ENCODE measurements at places on chromosomes 12 and 14.
A peak's percentile ranks its signal among the peaks of the same experiment; 100 is the strongest.

DNA sequence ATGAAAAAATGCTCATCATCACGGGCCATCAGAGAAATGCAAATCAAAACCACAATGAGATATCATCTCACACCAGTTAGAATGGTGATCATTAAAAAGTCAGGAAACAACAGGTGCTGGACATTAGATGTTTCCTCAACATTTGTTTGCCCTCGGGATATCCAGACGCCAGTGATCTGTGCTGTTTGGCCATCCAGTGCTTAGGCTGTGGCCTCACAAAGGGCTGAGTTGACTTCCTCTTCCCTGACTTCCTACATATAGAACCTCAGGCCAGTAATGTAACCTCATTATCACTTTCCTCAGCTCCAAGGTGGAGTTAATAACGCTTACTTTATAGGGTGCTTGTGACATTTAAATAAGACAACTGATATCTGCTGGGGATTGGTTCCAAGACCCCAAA lies 51.8 kb downstream of the SLC15A5 start:
- no peak for DNase-seq

GRCh38 chr14:86935241-86935885 lies 1057.6 kb downstream of the GALC start:
- no peak for DNase-seq

- DNase-seq: no peak
Observed at GRCh38 chr14:85002846-85003245, 527.1 kb upstream of the FLRT2 start.

- no peak for DNase-seq
Observed at GRCh38 chr12:43105426-43105981, 446.5 kb downstream of the ADAMTS20 start.

GRCh38 chr14:69928111-69928523 lies 48.9 kb downstream of the SMOC1 start:
- no peak for DNase-seq

DNA sequence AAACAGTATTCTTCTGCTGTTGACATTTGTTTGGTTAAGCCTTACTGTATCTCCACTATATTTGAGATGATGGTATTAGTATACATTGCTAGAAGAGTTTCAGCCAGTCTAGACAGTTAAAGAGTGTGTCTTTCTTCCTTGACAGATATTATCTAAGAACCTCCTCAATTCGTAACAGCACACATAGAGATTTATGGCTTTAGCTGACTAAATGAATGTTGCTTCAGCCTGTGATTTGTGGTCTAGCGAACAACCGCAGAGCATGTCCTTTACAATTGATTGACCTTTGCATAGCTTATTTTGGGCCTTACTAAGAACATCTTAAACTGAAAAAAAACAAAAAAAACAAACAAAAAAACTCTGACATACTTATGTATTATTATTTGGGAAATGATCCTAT lies 122.2 kb downstream of the DAAM1 start:
- DNase-seq: no peak

GRCh38 chr14:72401101-72401625 lies 468.9 kb downstream of the RGS6 start:
- DNase-seq: no peak

DNA sequence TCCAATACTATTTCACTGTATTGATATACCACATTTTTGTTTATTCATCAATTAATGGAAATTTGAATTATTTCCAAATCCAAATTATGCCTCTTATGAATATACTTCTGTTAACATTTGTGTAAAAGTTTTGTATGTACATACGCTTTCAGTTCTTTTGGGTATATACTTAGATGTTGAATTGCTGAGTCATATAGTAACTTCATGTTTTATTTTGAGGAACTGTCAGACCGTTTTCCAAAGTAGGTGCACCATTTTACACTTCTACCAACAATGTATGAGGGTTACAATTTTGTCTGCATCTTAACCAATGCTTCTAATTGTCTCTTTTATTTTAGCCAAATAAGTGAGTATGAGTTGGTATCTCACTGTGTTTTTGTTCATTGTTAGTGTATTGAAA lies 10.2 kb upstream of the CCER1 start:
- DNase-seq: no peak

- DNase-seq: peak; percentile 8
Observed at GRCh38 chr12:27176765-27177164, 67.3 kb upstream of the STK38L start.

DNA sequence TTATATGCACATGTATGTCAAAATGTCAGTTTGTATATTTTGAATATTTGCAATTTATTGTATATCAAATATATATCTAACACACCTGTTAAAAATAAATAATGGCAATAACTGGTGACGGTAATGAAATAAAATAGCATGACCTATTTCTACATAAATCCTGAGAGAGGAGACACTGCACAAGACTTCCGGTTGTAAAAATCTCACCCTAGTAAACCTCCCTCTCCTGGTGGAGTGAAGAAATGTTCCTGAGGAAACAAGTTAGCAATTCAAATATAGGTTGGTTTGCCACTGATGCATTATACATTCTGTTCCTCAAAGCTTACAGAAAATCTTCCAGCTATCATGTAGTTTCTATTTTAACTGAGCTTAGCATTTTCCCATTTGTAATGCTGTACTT lies 166.1 kb upstream of the SYT10 start:
- DNase-seq: no peak

- no peak for DNase-seq
Observed at GRCh38 chr12:32988982-32989381, 92.4 kb upstream of the PKP2 start.

- DNase-seq: no peak
Observed at GRCh38 chr12:6347367-6348338, 5.8 kb upstream of the TNFRSF1A start.

DNA sequence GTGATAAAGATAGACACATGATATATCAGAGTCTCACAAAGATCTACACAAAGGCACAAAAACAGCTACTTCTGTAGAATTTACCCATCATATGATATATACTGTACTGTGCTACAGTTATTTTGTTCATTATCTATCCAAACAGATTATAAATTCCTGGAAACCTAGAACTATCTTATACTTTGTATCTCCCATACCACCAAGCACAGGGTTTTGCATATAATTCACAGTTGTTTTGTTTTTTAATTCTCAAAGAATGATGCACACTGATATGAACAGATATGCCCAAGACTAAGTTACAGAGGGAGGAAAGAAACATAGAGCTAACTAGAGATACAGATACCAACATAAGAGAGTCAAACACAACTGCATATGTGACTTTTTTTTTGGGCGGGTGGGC lies 3.4 kb downstream of the PRKAG1 start:
- DNase-seq: no peak

GRCh38 chr12:131607658-131608447 lies 103.0 kb upstream of the SFSWAP start:
- peak; percentile 24 for DNase-seq

GRCh38 chr12:18261273-18261672 lies at the start of gene PIK3C2G:
Gene PIK3C2G (plus strand): TSS chr12:18261518. CDS start chr12:18282082, 20,564 bp downstream.
- no peak for DNase-seq

- no peak for DNase-seq
Observed at GRCh38 chr14:38646391-38646790, 390.5 kb upstream of the CLEC14A start.

GRCh38 chr12:99914206-99914605 lies 70.5 kb downstream of the ANKS1B start:
- DNase-seq: no peak

GRCh38 chr14:50362764-50363713 lies 33.6 kb downstream of the CDKL1 start:
- DNase-seq: no peak

DNA sequence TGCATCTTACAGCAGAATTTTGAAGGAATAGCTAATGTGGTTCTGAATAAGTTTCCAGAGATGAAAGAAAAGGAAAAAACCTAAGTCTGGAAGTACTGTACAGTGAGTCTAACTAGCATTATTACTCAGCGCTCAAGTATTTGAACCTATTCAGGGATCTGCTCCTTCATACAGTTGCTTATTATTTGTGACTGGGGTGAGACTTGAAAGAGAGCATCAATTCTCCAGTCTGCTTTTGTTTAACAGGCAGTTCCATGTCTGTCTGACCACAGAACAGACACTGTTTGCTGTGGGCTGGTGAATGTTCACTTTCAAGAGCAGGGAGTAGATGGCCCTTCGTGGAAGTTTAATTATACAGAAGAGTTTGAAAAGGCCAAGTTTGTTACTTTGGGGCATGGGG lies 9.3 kb downstream of the ETV6 start:
- DNase-seq: no peak

- no peak for DNase-seq
Observed at GRCh38 chr14:97056086-97056485, 258.9 kb downstream of the VRK1 start.

DNA sequence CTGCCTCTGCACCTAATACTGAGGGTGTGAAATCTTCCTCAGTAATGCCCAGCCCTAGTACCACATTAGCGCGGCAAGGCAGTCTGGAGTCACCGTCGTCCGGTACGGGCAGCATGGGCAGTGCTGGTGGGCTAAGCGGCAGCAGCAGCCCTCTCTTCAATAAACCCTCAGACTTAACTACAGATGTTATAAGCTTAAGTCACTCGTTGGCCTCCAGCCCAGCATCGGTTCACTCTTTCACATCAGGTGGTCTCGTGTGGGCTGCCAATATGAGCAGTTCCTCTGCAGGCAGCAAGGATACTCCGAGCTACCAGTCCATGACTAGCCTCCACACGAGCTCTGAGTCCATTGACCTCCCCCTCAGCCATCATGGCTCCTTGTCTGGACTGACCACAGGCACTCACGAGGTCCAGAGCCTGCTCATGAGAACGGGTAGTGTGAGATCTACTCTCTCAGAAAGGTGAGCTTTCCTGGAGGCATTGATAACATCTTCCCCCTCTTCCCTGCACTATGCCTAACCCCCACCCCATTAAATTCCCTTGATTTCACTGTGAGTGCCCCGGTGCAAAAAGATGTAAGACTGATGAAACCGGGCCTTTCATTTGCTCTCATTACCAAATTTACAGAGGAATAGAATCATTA lies 291.4 kb downstream of the NAV3 start:
- no peak for DNase-seq

DNA sequence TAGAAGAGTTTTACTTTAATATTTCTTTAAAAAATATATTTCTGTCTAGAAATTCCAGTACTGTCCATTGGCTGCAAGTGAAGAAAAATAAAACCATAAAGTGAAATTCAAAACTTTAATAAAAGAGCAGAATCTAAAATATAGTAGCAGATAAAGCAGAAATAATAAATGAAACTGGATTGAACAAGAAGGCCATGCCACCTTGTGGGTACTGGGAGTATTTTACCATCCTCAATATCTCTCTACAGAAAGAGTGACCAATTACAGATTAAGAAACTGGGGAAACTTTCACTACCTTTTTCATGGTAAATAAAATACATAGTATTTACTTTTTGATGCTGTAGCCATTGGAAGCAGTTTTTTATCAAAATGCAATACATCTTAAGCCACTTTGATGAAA lies 220.5 kb downstream of the BCAT1 start:
- DNase-seq: no peak

DNA sequence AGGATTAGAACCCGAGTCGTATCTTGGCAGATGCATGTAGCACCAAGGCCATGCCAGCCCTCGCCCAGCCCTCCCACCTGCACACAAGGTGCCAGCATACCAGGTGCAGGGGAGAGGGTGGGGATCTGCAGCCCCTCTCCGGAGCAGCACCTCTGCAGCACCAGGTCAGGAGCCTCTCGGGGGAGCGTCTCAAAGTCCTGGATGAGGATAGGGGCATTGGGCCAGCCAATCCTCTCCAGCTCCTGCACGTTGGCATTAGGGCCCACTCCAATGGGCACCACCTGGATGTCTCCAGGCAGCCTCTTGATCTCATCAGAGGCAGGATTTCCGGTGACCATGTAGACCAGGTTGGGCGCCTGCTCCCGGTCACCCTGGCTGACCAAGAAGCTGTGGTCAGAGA lies 73.2 kb upstream of the ANO2 start:
- no peak for DNase-seq

GRCh38 chr12:121668750-121669520 lies 519 bp downstream of the MORN3 start:
- peak; percentile 48 for DNase-seq

DNA sequence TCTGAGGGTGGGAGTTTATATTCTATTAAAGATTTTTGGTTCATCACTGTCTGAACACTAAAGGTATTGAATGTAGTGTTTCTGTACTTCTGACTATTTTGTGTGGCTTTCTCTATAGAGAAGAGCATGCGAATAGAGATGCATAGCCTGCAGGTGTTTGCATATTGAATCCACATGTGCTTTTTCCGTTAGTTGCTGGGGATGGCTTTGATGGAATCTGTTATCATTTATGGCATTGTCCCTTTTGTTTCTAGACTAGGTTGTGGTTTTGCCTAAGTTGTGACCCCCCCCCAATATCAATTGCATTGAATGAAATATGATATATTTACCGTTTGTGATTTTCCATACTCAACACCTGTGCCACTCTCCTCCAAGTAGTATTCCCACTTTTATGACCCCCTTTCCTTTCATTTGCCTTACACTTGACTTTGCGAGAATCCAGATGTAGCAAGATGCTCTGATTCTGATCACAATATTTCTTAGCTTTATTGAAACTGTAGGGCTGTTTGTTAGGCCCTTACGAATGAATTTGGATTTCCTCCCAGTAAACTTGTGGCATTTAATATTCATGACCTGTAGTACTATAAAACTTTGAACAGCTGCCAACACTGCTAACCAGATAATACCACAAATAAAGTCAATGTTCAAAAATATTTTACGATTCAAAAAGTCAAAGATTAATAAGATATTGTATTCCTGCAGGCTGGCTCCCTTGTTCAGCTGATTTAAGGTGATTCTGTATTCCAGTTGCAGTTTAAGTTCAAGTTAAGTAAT lies 176.4 kb downstream of the TMTC2 start:
- no peak for DNase-seq

DNA sequence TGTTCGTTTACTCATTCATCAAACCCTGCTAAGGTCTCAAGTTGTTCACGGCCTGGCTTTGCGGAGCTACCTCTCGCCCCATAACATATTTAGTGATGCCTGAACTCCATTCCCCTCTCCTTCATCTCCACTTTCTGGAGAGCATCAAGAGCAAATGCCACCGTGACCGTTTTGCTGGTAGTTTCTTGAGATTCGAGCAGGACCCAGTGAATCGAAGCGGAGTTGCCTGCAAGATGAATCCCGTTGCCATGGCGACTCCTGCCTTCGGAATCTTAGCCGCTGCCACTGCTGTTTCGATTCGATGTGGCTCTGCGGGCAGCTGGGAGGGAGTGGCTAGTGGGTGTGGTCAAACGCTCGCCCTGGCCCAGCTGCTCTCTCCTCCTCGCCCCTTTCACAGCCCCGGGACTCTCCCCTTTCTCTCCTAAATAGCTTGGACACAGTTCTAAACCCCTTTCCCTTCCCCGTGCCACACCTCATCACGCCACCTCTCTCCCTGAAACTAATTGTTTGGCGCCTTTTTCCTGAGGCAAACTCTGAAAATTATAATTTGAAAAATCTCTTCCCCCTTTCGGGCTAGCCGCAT lies 1.4 kb downstream of the DAAM1 start:
- peak; percentile 73 for DNase-seq

- DNase-seq: no peak
Observed at GRCh38 chr12:92304371-92305055, 158.9 kb upstream of the BTG1 start.

GRCh38 chr12:6052206-6052939 lies 72.1 kb downstream of the VWF start:
- no peak for DNase-seq

- no peak for DNase-seq
Observed at GRCh38 chr14:85205875-85206274, 324.1 kb upstream of the FLRT2 start.

- no peak for DNase-seq
Observed at GRCh38 chr14:55446833-55447232, 6.4 kb upstream of the TBPL2 start.
